HCT116 (cell line): ENCODE measurements at places on chromosomes 6 and 20. TPM values are rescaled to one million over a fixed set of nuclear protein-coding genes. Genes with fewer than 3 reads are reported as not detected.
A peak's percentile ranks its signal among the peaks of the same experiment; 100 is the strongest.

Gene SLC17A2
- not detected for total RNA-seq

- DNase-seq = no peak
- H3K27me3 ChIP-seq = no peaks in the 10 kb centered on the region
- peaks cover 7% of the 10 kb centered on the region for H3K36me3 ChIP-seq
- no peak overlapping the region for H3K27ac ChIP-seq
- H3K4me3 ChIP-seq = no peak overlapping the region
Measured at GRCh38 chr20:25209400-25209799, 13.9 kb downstream of the ENTPD6 start.

- DNase-seq = no peak
- H3K36me3 ChIP-seq = no peaks in the 10 kb centered on the region
- H3K27ac ChIP-seq = no peak overlapping the region
- no peaks in the 10 kb centered on the region for H3K27me3 ChIP-seq
- H3K4me3 ChIP-seq = no peak overlapping the region
- no peaks in the 10 kb centered on the region for H3K4me1 ChIP-seq
Measured at GRCh38 chr20:19431906-19432305, 219.5 kb downstream of the SLC24A3 start.

DNA sequence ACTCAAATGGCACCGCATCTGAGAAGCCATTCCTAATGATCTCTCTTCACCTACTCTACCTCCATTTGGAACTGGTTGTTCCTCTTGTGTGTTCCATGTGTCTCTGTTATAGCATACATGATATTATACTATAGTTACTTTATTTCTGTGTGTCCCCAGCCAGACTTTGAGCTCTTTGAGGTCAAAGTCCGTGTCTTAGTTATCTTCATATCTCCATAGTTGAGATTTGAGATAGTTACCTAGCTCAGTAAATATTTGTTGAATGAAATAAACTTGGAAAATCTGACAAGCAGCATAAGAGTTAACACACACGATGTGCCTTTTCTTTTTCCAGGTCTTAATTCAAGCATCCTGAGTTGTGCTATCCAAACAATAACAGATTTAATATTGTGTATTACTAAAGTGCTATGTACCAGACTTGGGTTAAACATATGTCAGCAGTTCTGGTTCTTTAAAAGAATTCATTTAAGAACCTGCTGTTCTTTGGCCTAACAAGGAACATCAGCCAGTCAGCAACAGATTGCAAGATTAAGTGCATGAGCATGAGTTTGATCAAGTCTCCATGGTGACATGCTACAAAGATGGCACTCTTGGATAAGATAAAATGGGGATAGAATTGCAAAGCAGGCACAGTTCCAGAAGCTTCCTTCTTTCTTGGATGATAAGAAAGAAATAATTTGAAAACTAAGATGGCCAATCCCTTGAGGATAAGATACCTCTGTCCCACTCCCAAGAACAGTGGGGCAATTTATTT lies 8.7 kb upstream of the TNFRSF21 start:
- H3K4me3 ChIP-seq = no peak overlapping the region
- H3K36me3 ChIP-seq = no peaks in the 10 kb centered on the region
- no peaks in the 10 kb centered on the region for H3K27me3 ChIP-seq
- DNase-seq = no peak
- no peak overlapping the region for H3K27ac ChIP-seq
- H3K4me1 ChIP-seq = no peaks in the 10 kb centered on the region

Gene NT5E
- 68.2 TPM for total RNA-seq

DNA sequence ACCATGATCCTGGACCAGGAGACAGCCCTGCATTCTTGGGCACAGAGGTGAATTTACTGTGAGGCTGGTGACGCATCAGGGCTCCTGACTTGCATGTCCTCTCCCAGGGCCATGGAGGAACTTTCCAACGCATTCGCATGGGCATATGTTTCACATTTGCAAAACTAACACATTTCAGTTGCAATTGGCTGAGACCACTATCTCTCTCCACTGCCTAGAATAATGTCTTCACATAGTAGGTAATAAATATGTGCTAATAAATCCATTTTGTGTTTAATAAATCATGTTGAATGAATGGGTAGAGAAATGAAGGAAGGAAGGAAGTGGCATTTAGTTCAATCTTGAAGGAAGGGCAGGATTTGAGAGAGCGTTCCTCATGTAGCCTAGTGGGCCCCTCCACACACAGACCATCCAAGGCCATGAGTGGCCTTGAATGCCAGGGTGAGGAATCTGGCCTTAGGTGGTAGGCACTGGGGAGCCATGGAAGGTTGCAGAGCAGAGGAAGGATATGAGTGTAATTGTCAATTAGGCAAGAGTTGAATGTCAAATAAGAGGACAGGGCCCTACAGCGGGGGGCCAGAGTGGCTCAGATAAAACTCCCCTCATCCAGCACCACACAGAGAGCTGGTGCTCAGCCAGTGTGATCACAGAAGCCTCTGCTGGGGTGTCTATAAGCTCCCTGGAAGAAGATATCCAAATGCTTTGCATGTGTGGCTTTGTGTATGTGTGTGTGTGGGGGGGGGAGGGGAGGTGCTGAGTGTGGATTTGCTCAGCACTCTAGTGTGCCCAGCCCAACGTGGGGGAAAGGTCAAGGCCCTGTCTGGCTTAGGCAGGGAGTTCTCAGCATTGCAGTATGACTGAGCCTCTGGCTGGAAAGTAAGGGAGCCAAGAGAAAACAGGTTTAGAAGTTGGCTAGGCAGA lies 30.9 kb upstream of the CCN5 start:
- no peak overlapping the region for H3K4me3 ChIP-seq
- peaks cover 2% of the 10 kb centered on the region; the same call in 1 of the 2 replicates for H3K4me1 ChIP-seq
- H3K27me3 ChIP-seq = no peaks in the 10 kb centered on the region
- no peak for DNase-seq
- H3K27ac ChIP-seq = no peak overlapping the region

DNA sequence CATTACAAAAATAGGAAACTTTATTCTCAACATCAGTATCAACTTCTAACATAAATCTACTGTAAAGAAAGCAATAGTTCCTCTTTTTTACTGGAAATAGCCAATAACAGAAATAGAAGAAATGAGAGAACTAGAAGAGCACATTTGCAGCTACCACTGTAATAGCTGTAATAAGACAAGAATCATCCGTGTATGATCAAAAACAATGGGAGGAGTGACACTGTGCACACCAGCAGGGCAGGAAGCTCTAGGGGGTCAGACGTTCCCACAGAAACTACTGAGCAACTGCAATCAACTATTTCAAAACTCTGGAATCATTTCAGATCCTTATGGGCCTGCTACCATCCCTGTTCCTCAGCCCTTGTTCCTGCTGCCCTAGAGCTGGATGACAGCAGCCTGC lies 43.7 kb downstream of the NINL start:
- no peaks in the 10 kb centered on the region for H3K27me3 ChIP-seq
- 0 out of 2 replicates have a peak, but pooled peaks cover 4% of the 10 kb centered on the region for H3K4me1 ChIP-seq
- no peak overlapping the region for H3K27ac ChIP-seq
- no peaks in the 10 kb centered on the region for H3K36me3 ChIP-seq

- no peak for DNase-seq
- peaks cover 10% of the 10 kb centered on the region for H3K4me1 ChIP-seq
- H3K27ac ChIP-seq = no peak overlapping the region
- peaks cover 7% of the 10 kb centered on the region; the same call in 1 of the 2 replicates for H3K27me3 ChIP-seq
Measured at GRCh38 chr6:24858177-24858653, 59.5 kb upstream of the ARMH2 start.

DNA sequence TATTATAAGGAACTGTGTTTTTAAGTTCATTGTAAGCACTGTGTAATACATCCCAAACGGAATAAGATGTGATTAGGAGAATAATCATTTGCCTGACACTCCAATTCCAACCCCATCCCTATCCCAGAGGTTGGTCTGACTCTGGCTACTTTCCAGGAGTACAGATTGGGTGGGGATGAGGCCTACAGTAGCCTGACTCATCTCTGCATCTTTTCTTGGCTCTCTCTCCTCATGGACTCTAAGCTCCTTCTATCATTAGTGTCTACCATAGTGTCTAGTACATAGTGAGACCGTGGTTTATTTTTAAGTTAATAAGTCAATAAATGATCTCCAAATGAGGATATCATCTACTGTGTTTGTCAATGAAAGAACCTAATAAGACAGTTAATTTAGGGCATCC lies 92.2 kb upstream of the CNKSR3 start:
- no peak overlapping the region for H3K4me3 ChIP-seq
- DNase-seq = no peak
- no peaks in the 10 kb centered on the region for H3K36me3 ChIP-seq
- no peaks in the 10 kb centered on the region for H3K27me3 ChIP-seq
- H3K4me1 ChIP-seq = no peaks in the 10 kb centered on the region
- H3K27ac ChIP-seq = no peak overlapping the region

Gene DDO
- total RNA-seq = not detected

GRCh38 chr6:139764498-139764986 lies 390.1 kb upstream of the CITED2 start:
- H3K36me3 ChIP-seq = no peaks in the 10 kb centered on the region
- H3K27me3 ChIP-seq = no peaks in the 10 kb centered on the region
- H3K4me1 ChIP-seq = peaks cover 46% of the 10 kb centered on the region
- peak; percentile 83 for DNase-seq

Gene POU3F2
- not detected for total RNA-seq

- no peak overlapping the region for H3K27ac ChIP-seq
- no peak overlapping the region for H3K4me3 ChIP-seq
- DNase-seq = no peak
- H3K36me3 ChIP-seq = no peaks in the 10 kb centered on the region
- H3K27me3 ChIP-seq = no peaks in the 10 kb centered on the region
Measured at GRCh38 chr6:127058936-127059335, 59.5 kb upstream of the RSPO3 start.

Gene PHACTR3
- not detected for total RNA-seq

- H3K4me1 ChIP-seq = no peaks in the 10 kb centered on the region
- peaks cover 58% of the 10 kb centered on the region for H3K27me3 ChIP-seq
- no peak overlapping the region for H3K4me3 ChIP-seq
- H3K27ac ChIP-seq = no peak overlapping the region
- no peak for DNase-seq
Measured at GRCh38 chr6:41170547-41171160, 7.7 kb upstream of the TREM2 start.

Gene RGS17
- 3.9 TPM for total RNA-seq

DNA sequence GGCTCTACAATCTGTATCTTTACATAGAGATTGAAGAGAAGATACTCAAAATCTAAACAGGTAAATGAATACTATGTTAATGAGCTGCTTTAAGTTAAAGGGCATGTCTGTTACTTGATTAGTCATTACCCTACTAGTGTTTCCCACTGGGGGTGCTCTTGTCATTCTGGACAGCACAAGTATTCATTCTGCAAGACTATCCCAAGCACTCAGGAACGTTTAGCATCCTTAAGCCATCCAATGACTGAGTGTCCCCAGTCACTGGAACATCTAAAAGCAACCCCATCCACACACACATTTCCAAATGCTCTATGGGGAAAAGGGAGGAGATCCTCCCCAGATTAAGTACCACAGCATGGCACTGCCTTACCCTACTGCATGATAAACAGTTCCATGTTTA lies 25.7 kb downstream of the EZR start:
- H3K27ac ChIP-seq = peak overlapping the region; percentile 42; the same call in 1 of the 2 replicates
- H3K4me3 ChIP-seq = no peak overlapping the region
- peaks cover 72% of the 10 kb centered on the region for H3K36me3 ChIP-seq
- peaks cover 100% of the 10 kb centered on the region for H3K4me1 ChIP-seq

Gene SSTR4
- not detected for total RNA-seq

GRCh38 chr6:1558388-1558787 lies 51.3 kb upstream of the FOXC1 start:
- no peak overlapping the region for H3K4me3 ChIP-seq
- no peaks in the 10 kb centered on the region for H3K27me3 ChIP-seq
- DNase-seq = no peak
- H3K36me3 ChIP-seq = no peaks in the 10 kb centered on the region
- H3K27ac ChIP-seq = no peak overlapping the region

DNA sequence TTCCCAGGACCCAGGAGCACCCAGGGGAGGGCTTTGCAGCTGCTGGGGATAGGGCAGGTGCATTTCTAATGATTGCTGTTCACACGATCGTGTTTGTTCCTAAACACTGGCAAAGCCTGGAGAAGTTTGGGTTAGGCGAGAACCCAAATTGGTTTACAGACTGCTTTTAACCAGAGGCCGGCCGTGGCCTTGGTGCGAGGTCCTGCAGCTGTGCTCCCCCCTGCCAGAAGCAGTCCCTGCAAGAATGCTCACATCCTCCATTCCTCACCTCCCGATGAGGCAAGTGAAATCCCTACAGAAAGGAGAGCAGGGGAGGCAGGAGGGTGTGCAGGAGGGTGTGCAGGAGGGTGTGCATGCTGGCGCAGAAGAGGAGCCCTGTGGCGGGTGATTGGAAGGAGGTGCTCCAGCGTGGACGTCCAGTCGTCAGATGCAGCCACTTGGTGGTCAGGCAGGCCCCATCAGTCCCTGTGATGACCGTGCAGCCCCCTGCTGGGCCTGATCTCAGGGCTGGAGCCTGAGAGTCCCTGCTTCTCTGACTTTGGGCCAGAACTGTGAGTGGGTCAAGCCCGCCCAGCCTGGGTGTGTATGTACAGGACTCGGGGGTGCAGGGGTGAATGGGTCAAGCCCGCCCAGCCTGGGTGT lies 55.7 kb upstream of the FRMD1 start:
- no peak overlapping the region for H3K27ac ChIP-seq
- H3K36me3 ChIP-seq = no peaks in the 10 kb centered on the region
- H3K4me1 ChIP-seq = no peaks in the 10 kb centered on the region
- peaks cover 6% of the 10 kb centered on the region; the same call in 1 of the 2 replicates for H3K27me3 ChIP-seq
- no peak for DNase-seq

Gene WFDC12
- not detected for total RNA-seq

GRCh38 chr20:52637201-52637600 lies 335.0 kb upstream of the TSHZ2 start:
- H3K27me3 ChIP-seq = no peaks in the 10 kb centered on the region
- H3K4me3 ChIP-seq = no peak overlapping the region
- DNase-seq = no peak
- H3K4me1 ChIP-seq = no peaks in the 10 kb centered on the region
- no peaks in the 10 kb centered on the region for H3K36me3 ChIP-seq
- H3K27ac ChIP-seq = no peak overlapping the region

GRCh38 chr20:32557319-32557718 lies 27.8 kb downstream of the NOL4L start:
- H3K4me3 ChIP-seq = no peak overlapping the region
- no peaks in the 10 kb centered on the region for H3K27me3 ChIP-seq
- H3K27ac ChIP-seq = no peak overlapping the region
- no peaks in the 10 kb centered on the region for H3K36me3 ChIP-seq
- peaks cover 39% of the 10 kb centered on the region for H3K4me1 ChIP-seq
- DNase-seq = no peak

Gene GGTLC1
- not detected for total RNA-seq

DNA sequence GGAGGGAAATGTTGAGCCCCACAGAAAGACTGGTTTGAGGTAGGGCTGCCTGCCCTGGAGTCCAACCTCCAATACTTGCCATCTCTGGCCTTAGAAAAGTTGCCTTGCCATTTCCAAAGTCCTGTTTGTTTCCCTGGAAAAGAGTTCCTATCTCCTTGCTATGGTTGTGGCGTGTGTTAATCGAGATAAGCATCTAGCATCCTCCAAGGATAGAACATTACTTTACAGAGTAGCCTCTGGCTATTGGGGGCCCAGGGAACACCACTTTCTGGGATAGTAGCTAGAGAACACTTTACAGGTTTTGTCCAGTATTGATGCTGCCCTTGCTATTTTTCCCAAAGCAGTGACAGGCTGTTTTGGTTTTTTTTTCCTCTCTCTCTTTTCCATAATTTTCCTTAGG lies 57.4 kb upstream of the SASH1 start:
- no peak overlapping the region for H3K4me3 ChIP-seq
- H3K27me3 ChIP-seq = no peaks in the 10 kb centered on the region
- no peaks in the 10 kb centered on the region for H3K4me1 ChIP-seq
- H3K27ac ChIP-seq = no peak overlapping the region
- DNase-seq = no peak
- no peaks in the 10 kb centered on the region for H3K36me3 ChIP-seq

Gene RUNX2
- 1.1 TPM for total RNA-seq

- DNase-seq = no peak
- H3K27ac ChIP-seq = no peak overlapping the region
- no peaks in the 10 kb centered on the region for H3K27me3 ChIP-seq
- no peak overlapping the region for H3K4me3 ChIP-seq
- H3K36me3 ChIP-seq = no peaks in the 10 kb centered on the region
Measured at GRCh38 chr6:96051555-96051954, 35.8 kb downstream of the FUT9 start.
